Brain microvascular endothelial cell (primary cell): ENCODE measurements at places on chromosomes 12 and 14.

DNA sequence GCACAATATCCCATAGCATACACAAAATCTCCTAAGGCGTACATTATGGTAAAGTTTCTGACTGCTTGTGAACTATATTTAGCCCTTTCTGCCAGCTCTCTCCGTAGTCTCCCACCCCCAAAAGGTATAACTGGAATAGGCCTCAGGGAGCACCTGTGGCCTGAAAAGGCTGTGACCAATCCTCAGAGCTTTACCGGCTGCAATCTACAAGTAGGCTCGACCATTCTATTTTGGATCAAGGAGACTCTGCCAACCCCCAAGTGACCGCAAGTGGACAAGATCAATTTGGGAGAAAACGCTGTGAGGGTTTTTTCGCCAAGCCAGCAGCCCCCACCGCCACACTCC lies 1.2 kb downstream of the PPTC7 start:
- DNase-seq = no peak

DNA sequence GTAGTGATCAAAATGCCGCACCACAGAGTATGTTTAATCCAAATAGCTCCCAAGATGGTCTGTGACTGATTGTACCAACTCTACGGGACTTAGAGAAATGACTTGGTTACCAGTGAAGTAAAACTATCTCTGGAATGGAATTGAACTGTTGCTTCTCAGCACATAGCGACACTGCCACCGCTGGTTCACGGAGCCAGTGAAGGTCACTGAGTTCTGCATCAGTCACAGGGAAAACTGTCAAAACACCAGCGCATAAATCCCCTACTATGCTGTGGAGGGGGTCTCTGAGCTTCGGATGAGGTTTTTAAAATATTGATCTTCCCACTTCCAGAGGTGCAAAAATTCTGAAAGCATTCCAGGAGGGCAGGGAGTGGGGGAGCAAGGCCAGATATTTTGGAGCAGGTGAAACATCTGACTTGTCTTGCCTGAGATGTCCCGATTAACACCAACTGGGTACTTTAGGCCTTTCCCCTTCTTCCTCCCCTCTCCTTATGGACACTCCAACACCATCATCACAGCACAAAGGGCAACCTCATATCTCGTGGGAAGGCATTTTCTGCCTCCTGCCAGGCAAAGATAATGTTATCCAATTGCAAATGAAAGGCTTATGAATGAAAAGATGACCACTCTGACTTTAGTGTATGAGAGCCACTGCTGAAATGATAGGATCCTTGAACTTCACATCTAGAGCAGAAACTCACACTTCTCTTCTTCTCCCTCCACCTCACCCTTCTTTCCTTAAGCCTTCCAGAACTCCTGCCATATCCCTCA lies 2.0 kb upstream of the PLXNC1 start:
- no peak for DNase-seq

DNA sequence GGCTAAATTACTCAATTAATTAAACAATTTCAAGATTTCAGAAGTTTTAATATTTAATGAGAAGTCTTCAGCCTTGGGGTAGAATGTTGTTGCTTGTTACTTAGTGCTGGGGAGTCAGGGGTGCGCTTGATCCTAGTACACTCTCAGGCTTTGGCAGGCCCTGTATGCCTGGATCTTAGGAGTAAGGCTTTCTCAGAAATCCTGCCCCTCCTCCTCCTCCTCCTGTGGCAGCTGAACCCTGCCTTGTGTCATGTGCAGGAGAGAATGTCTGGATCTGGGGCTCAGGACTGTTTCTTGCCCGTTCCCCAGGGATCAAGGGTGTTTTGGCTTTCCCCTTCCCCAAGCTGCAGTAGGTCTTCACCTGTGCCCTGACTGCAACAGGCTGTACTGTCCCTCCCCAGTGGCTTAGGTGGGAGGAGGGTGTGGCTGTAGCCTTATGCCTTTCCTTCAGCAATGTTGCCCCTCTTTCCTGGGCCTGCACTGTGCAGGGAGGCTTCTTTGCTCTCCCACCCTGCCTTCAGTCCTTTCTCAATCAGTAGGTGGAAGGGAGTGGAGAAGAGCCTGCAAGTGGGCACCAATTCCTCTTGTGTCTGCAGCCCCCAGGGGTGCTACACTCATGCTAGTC lies 108.2 kb downstream of the SLC38A6 start:
- DNase-seq = no peak

GRCh38 chr12:53245286-53245685 lies 13.3 kb upstream of the RARG start:
- DNase-seq = no peak

GRCh38 chr14:30349520-30349919 lies 209.4 kb upstream of the G2E3 start:
- no peak for DNase-seq

GRCh38 chr12:52419656-52420055 lies 13.5 kb upstream of the KRT82 start:
- DNase-seq = no peak

DNA sequence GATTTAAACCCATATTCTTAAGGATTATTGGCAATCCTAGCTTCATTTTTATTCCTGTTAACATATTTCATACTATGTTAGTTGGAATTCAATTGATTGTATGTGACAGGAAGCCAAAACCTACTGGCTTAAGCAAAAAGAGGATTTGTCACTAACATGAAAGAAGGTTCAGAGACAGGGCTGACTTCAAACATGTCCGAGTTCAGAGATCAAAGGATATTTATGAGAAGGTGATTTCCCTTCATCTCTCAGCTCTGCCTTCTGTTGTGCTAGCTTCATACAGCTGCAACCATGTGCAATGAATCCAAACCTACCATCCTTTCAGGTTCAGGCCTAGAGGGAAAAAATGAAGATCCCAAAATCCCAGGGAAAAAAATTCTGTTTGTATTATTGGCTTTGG lies 349.7 kb downstream of the ATP23 start:
- no peak for DNase-seq

GRCh38 chr14:34883954-34884353 lies 8.8 kb upstream of the BAZ1A start:
- DNase-seq = no peak

GRCh38 chr12:22529281-22530060 lies 14.9 kb downstream of the C2CD5 start:
- DNase-seq = no peak

- no peak for DNase-seq
Observed at GRCh38 chr14:79597566-79597965, 613.7 kb downstream of the DIO2 start.

GRCh38 chr12:31491841-31492598 lies 98.9 kb downstream of the DENND5B start:
- DNase-seq = peak; percentile 89

DNA sequence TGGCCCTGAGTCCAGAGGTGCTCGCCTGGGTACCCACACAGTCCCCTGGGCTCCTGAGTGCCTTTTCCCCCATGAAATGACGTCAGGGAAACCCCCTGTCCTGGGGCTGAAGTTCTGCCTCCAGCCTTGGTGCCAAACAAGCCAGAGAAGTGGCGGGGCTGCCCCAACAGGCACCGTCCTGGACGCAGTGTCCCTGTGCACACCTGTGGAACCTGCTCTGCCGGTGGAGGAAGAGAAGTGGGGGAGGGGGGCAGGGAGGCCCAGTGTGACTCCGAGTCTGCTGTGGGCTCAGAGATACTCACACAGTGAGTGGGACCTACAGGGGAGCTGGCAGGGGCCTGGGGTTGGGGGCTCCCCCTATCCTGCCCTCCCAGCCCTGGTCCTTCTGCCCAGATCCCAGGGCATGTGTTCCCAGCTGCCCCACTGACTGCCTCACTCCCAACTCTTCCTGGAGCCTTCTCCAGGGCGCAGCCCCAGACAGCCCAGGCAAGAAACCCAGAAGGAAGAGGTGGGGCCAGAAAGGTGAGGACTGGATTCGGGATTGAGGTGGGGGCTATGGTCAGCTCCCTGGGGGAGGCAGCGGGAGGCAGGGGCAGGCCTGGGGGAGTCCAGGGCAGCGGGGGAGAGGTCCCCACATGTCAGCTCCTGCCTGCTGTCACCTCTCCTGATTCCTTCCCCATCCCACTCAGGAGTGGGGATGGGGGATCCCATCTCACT lies 24.7 kb downstream of the CCDC85C start:
- DNase-seq = no peak

- DNase-seq = no peak
Observed at GRCh38 chr12:9702255-9702654, 30.6 kb downstream of the CLECL1 start.

DNA sequence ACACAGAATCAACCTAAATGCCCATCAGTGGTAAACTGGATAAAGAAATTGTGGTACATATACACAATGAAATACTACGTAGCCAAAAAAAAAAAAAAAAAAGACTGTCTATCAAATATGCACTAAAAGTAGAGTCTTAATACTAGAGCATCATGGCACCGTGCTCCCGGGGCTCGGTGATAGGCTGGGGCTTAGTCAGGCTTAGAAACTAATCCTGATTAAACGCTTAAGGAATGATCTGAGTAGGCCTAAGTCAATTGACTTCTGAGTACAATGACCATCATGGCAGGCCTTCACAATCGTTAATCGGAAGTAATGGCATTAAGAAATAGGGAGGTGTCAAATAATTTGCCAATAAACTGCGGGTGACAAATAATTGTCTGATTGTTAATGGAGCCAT lies 9.7 kb downstream of the PLBD1 start:
- DNase-seq = no peak

DNA sequence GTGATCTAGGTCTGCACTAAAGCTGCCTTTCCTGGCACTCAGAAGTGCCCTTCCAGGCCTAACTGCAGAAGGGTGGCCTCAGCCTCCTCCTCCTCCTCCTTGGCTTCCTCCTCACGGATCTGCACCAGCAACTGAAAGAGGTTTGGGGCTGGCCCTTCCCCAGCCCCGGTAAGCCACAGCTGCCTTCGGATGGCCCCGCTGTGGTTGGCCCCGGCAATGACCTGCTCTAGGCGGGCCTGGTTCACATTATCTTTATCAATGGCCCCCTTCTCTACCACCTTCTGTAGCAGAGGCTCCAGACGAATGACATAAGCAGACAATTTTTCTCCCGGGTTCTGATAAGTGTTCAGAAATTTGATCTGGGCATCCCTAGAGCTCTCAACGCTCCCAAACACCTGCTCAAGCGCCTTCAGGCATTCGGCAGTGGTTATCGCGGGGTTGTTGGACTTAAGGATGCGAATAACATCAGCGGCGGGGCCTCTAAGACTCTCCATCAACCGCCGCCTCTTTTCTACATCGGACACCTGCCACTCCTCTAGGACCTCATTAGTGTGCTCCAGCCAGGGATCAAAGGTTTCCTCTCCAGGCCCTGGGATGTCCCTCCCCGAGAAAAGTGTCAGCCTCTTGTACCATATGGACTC lies 1.5 kb downstream of the PNMA1 start:
- no peak for DNase-seq

- DNase-seq = no peak
Observed at GRCh38 chr14:87073880-87074570, 919.0 kb downstream of the GALC start.

- no peak for DNase-seq
Observed at GRCh38 chr12:13811061-13811460, 170.3 kb downstream of the GRIN2B start.

DNA sequence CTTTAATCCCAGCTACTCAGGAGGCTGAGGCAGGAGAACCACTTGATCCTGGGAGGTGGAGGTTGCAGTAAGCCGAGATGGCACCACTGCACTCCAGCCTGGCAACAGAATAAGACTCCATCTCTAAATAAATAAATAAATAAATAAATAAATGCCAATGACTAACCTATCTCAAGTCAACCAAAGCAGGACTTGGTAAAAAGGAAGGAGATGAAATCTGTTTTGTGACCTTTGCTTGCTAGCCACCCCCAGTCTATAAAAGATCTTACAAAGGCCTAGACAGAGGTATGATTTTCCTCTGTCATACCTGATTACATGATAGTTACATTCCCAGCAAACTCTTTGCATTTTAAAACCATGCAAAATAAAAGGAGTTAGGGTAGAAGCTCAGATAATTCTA lies 13.5 kb upstream of the METTL17 start:
- DNase-seq = no peak

GRCh38 chr14:104941508-104942365 lies 17.1 kb downstream of the PLD4 start:
- DNase-seq = no peak

DNA sequence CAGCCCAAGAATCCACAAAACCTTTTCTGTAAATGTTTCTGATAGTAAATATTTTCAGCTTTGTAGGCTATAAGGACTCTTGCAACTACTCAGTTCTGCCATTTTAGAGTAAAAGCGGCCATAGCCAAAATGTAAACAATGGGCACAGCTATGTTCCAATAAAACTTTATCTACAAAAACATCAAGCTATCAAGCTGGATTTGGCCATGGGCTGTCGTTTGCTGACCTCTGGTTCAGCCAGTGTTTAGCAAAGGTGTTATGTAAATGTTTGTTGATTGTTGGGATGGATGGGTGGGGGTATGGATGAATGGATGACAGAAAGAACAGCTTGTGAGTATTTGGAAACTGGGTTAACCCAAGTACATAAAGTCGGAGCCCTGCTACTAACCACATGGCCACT lies 111.1 kb upstream of the VRK1 start:
- no peak for DNase-seq

- DNase-seq = no peak
Observed at GRCh38 chr12:14777271-14777670, 26.0 kb downstream of the WBP11 start.

- peak; percentile 47 for DNase-seq
Observed at GRCh38 chr12:18275981-18276380, 14.7 kb downstream of the PIK3C2G start.

GRCh38 chr12:27578689-27579372 lies 54.8 kb downstream of the PPFIBP1 start:
- no peak for DNase-seq

- DNase-seq = no peak
Observed at GRCh38 chr14:64212666-64213065, 81.5 kb downstream of the ESR2 start.
